ENCODE measurements at places on chromosomes 3 and 15.

DNA sequence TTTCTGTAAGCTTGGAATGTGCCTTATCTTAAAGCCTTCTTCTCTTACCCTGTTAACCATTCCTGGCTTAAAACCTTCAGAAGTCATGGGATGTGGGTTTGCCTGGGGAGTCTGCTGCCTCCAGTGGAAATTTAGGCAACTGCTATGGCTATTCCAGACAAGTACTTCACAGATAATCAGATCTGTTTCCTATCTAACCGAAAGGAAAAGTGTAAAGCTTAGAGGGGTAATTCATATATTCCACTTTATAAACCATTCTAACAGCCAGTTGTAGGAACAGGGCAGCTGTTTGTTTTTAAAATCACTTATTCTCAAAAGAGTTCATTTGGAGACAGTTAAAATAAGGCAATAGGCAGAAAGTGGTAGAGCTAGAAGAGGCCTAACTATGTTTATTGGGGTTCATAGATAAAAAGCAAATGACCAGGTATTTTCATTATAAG, 219.9 kb downstream of the TCF12 start:
- peak; percentile 13 for DNase-seq

- DNase-seq = no peak
These were observed 199.8 kb upstream of the RGMA start for GRCh38 chr15:93288728-93289294.

DNA sequence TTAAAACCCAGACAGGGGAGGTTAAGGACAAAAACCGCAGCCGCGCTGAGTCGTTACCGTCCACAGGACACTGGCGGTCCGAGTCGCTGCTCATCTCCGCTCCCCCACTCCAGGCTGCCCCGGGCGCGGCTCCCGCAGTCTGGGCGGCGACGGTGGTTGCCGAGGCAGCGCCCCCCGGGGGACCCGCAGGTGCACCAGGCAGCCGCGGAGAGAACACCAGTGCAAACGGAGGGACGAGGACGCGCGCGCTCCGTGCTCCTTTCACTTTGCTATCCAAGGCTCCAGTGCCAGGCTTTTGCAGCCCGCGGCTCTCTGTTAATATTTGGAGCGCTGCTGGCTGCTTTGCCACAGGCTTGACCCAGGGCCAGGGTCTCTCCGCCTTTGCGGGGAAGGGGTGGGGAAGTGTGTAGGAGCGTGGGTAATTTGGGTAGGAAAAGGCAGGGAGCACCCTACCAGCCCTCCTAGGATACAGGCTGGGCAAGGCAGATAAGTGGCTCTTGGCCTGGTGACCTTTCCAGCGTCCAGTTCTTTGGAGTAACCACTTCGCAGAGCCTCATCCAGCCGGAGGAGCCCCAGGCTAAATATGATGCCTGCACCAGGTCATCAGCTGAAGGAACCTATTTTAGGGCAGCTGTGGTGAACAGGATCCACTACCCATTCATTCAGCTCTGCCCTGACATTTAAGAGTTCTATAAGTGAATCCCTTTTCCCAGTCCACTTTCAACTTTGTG, at the start of gene GADL1:
TSS of gene GADL1 (minus strand) at position 141 of the 731 bp plus-strand sequence. CDS start at position 94, 47 bp downstream.
- no peak for DNase-seq

- DNase-seq = no peak
These were observed 9.3 kb downstream of the BCHE start for GRCh38 chr3:165827883-165828282.

GRCh38 chr3:49385617-49386016, 26.2 kb downstream of the RHOA start:
- no peak for DNase-seq

DNA sequence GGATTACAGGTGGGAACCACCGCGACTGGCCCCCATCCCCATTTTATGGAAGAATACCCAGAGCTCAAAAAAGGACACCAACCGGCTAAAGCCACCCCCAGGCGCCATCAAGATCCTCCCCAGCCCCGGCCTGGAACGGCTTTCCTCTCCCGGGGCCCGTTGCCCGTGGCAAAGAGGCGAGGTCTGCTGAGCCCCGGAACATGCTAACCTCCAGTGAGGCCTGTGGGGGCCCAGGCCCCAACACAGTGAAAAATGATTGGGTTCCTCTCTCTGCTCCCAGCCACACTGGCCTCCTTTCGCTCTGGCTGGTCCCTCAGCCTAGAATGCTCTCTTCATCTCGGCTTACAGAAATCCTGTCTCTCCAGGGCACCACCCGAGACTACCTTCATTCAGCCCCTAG, 46.5 kb upstream of the SMAD6 start:
- no peak for DNase-seq

DNA sequence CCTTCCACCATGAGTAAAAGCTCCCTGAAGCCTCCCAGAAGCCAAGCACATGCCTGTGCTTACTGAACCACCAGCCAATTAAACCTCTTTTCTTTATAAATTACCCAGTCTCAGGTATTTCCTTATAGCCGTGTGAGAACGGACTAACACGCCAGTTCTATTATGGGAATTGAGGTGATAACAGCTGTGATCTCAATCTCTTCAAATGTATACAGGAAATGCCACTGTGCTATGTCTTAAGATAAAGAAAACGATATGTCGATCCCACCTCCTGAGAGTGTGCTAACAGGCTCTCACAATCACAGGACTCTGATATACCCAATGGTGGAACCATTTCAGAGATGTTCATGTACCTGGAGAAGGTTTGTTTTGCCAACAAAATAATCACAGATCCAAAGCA, 26.2 kb downstream of the CHSY1 start:
- DNase-seq = no peak

DNA sequence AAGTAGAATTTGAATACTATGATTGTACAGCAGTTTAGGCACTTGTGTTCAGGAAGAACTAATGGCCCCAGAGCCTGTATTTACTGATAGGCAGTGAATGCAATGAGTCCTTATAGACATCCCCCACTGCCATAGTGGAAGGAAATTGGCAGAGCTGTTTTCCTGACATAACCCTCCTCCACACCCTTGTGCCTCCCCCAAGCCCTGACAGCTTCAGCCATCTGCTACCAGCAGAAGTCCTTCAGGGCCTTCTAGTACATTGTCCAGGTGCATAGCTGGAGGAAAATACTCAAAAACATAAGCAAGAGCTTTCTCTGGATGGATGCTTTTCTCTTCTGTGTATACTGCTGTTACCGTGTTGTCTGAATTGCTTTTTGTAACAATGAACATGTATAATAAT, 20.6 kb downstream of the ARHGAP31 start:
- DNase-seq = no peak

DNA sequence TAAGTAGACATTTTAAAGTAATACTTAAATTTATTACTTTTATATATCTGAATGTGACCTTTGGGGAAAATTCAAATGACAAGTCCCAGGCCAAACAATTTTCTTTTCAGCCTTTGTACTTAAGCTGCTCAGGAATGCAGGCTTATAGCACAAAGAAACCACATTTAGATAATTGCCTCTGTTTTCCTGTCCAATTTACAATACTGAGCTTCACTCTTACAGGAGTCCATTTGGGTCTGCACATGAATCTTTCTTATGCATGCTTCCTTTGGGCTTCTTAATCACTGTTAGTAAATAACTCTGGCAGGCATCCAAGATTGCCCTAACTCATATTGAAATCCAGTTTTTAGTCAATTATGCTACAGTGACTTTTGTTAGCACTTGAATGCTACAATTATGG, 459.4 kb upstream of the TGFBR2 start:
- DNase-seq = no peak

DNA sequence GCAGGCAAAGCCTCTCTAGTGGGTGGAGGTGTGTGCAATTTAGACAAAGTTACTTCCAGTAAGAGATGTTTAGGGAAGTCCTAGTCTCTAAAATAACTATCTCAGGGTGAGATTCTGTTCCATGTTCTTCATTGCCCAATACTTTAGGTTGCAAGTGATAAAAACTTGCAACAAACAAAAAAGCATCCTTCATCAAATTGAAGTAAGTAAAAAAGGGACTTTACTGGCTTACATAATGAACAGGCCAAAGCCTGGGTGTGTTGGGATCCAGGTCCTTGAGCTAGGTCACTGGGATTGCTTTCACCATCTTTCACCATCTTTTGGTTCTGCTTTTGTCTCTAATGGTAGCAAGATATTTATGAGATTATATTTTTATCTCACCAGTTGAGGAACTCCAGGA, 38.3 kb downstream of the CX3CR1 start:
- no peak for DNase-seq

DNA sequence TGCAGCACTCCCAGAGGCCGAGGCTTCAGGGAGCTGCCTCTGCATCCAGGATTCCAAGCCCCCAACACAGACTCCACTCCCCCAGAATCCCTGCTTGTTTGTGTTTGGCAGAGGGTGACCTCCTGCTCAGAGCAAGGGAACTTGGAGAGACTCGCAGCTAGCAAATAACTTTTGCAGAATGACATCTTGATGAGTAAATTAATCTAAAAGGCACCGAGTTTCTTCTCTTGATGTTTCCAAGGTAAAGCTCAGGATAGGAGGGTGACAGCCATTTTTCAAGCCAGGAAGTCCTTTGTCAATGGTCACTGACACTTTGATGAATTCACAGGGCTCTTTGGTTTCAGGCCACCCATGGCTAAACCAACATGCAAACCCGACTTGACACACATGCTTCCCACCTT, 523.0 kb downstream of the NTRK3 start:
- DNase-seq = no peak

GRCh38 chr3:189365609-189366564, 194.1 kb downstream of the TPRG1 start:
- DNase-seq = no peak

DNA sequence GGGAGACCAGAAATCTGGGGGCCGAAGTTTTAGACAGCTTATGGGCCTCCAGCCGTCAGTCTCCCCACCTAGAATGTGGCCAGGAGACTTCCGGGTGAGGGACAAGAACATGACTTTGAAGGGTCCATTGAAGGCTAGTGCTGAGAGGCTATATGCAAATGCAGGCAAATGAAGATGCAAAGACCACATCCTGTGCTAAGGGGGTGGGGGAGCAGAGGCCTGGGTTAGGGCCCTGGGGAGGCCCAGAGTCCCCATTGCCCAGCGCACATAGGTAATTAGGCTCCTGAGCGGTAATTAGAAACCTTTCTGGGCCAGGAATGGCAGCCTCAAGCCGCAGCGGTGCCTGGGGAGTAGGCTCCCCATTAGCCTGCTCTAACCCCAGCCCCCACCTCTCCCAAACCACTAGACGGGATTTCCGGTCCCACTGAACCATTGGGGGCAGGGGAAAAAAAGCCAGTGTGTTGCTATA, 6.8 kb downstream of the CSK start:
- DNase-seq = no peak

- no peak for DNase-seq
These were observed 57.5 kb upstream of the EPHB1 start for GRCh38 chr3:134737516-134737915.

GRCh38 chr3:58556761-58557221, 19.8 kb upstream of the ACOX2 start:
- DNase-seq = no peak

- no peak for DNase-seq
These were observed 119.5 kb upstream of the LRIG1 start for GRCh38 chr3:66620296-66620695.

GRCh38 chr15:67761343-67761742, 64.0 kb upstream of the SKOR1 start:
- DNase-seq = no peak

GRCh38 chr15:79283252-79284048, 928 bp downstream of the ANKRD34C start:
- no peak for DNase-seq

DNA sequence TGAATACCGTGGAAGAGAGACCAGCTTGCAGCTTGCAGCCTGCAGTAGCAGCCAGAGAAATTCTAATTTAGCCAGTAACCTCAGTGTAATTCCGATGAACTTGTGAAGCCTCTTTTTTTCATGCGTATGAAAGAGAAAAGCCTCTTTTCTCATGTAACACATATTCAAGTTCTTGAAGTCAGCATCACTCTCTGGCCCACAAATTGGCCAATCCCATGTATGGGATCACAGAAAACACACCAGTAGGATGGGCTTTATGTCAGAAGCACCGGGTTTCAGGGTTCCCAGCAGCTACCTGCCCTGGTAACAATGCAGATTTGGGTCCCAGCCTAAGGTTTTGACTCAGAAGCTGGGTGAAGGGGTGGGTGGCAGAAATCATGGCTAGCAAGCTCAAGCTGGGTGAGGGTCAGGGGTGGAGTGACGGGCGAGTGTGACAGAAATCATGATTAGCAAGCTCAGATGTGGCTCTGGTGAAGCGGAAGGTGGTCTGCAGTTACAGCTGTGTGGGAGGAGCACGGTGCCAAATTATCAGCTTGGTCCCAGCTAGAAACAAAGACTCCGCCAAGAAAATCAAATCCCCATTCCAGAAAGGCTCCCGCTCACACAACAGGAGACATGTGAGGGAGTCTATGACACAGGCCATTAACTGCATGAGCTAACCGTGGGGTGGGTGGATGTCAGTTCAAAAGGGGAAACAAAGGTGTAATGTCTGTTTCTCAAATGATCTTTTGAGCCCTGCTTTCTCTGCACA, 86.6 kb downstream of the SNRK start:
- DNase-seq = no peak

DNA sequence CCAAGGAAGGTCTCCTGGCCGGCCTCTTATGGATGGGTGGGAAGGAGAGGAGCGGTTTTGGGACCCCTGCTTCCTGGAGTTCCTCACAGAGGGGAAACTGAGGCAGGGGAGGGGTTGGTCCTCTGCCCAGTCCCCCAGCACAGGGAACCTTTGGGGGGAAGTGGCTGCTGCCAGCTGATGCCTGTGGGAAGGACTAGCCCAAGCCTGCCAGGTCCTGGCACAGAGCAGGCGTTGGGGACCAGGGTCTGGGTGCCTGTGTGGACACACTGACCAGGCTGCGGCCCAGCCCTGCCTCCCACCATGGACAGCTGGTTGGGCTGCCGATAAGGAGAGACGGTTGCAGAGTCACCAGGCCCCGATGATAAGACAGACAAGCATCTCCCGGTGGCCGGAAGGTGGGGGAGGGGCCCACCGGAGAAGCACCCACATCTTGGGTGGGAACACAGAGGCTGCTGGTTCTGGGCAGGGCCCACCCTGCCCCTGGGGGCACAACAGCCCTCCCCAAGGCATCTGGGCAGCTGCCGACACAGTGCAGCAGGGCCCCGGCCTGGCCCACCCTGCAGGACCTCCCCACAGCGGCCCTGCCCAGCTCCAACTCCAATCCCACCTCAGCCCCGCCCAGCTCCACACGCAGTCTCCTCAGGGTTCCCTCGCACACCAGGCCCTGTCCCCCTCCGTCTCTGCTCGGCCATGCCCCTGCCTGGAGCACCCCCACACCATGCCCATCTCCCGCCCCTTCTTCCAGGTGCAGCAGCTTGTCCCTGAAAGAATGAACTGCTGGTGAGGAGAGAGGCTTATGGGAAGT, 50.7 kb downstream of the DNAJB8 start:
- no peak for DNase-seq

DNA sequence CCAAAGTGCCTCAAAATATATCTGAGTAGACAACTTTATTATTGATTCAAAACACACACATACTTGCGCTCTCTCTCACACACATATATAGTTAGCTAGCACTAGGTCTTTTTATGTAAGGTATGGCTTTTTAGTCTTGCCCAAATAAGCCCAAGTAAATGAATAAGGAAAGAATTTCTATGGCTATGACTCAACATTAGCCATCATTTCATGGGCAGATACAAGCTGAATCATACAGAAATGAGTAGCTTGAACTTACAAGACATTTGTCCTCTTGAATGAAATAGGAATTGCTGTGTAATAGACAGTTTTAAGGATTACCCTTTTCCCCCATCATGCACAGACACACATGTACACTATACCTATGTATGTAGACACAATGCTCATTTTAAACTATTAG, 4.9 kb downstream of the CADPS start:
- DNase-seq = no peak

Measured in hematopoietic multipotent progenitor cell treated with erythropoietin and hydrocortisone succinate and interleukin-3 and kit ligand, for 15 days (in vitro differentiated cells).